Left colon (tissue), 2 donors: ENCODE measurements at places on chromosomes 11 and 22.

DNA sequence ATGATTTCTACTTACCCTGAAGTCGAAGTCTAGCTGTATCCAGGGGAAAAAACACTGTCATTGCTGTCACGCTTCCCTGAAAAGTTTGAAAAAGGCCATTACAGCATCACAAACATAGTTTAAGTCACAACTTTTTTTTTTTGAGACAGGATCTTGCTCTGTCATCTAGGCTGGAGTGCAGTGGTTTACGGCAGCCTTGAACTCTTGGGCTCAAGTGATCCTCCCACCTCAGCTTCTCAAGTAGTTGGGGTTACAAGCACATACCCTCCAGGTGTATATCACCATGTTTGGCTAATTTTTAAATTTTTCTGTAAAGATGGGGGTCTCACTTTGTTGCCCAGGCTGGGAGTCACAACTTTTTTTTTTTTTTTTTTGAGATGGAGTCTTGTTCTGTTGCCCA, 20.1 kb downstream of the SLC25A17 start:
- no peak for DNase-seq

- DNase-seq, result no peak
These were observed 22.9 kb downstream of the IGLL5 start for GRCh38 chr22:22910272-22911240.

- peak; percentile 46 for DNase-seq
These were observed 79.9 kb downstream of the AMBRA1 start for GRCh38 chr11:46513934-46514342.

- no peak for DNase-seq
These were observed 3.2 kb downstream of the PCNX3 start for GRCh38 chr11:65618763-65619162.

DNA sequence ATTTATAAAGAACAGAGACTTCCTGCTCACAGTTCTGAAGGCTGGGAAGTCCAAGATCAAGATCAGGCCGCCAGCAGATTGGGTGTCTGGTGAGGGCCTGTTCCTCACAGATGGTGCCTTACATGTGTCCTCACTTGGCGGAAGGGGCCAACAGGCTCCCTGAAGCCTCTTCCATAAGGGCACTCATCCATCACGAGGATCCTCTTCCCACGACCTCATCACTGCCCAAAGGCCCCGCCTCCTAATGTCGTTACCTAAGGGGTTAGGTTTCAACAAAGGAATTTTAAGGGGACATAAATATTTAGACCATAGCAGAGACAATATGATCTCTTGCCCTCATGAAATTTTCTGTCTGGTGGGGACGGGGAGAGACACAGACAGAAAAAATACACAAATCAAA, 18.6 kb downstream of the TP53AIP1 start:
- no peak for DNase-seq

GRCh38 chr11:134442246-134442645, 30.2 kb upstream of the B3GAT1 start:
- DNase-seq, result no peak

- DNase-seq, result no peak
These were observed 18.0 kb downstream of the FLRT1 start for GRCh38 chr11:64053699-64054098.

DNA sequence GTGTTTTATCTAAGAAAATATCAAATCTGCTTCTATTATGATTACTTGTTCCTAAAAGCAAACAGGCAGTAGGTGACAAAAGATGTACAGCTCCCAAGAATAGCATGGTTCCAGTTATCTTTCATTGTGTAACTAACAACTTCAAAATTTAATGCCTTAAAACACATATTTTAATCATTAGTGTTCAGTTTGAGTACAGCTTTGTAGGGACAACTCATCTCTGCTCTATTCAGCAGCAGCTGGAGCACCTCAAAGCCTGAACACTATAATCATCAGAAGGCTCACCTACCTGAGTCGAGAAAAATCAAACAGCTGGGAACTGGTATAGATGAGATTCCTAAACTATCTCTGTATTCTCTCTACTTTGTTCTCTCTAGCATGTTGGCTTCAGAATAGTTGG, 24.3 kb upstream of the OR5B12 start:
- DNase-seq, result no peak

GRCh38 chr11:2983908-2984307, 8.2 kb downstream of the NAP1L4 start:
- no peak for DNase-seq

GRCh38 chr11:45405916-45406670, 120.0 kb upstream of the SYT13 start:
- DNase-seq, result no peak

DNA sequence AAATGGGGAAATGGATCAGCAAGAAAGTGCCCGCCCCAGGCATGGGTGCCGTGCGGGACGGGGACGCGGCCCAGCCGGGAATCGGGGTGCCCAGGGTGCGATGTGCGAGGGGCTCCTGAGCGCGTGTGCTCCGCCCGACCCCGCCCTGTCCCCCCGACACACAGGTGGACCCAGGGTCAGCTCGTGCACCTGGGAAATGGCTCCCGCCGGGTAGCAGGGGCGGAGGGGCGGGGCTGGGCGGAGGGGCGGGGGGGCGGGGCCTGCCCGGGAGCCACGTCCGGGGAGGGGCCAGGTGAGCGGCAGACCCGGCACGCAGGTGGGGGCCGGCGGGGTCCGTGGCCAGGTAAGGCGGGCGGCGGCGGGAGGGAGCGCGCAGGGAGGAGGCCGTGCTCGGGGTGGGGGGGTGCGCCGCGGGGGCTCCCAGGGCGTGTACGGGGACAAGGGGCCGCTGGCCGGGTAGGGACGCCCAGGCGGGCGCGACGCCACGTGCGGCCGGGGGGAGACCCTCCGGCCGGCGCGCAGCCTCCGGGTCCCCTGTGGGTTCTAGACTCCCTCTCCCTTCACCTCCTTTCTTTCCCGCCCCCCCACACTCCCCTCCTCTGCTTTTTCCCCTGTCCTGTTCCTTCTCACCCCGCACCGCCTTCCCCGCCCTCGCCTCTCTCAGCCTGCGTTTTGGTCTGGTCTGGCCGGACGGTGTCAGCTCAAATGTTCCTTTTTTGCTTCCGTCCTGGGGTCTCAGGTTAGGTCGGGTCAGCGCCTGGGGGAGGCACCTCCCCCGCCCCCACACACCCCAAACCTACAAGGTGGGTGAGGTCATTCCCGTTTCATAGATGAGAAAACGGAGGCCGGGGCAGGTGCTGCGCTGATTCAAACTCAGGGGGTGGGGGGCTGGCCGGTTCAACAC, at the start of gene ARHGAP8:
TSS of gene ARHGAP8 (plus strand) at position 291 of the 904 bp plus-strand sequence. CDS start 33,953 bp downstream, outside the sequence.
- peak; percentile 72 for DNase-seq

DNA sequence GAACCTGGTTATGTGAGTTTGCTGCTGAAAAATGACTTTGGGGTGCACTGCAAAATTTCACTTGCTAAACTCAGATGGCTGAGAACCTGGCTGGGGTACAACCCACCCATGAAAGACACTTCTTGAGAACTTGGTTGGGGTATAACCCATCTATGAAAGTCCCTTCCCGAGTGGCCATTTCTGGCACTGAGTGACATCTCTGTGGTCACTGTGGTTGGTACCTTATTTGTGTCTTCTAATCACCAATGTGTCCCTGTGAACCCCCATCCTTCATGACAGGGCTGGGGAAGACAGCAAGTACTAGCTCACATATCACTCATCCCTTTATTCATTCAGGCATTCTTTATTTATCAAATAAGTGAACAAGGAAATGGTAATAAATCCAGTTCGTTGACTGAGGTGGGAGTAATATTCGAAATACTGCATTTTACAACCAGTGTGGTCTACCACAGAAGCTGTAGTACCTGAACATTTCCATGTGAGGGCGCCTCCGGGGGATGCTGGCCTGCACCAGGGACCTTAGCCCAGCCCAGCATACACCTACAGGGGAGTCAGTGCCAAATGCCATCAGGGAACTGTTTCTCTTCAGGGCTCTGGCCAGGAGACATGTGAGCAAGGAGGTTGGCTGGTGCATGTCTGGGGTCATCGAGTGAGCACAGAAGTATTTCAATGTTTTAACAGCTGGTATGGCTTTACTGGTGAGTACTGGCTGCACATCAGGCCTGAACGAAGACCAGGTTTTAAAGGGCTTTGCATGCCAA, 122.1 kb downstream of the CSNK2A3 start:
- no peak for DNase-seq

- no peak for DNase-seq
These were observed 3.4 kb downstream of the KLHL35 start for GRCh38 chr11:75429641-75429901.

DNA sequence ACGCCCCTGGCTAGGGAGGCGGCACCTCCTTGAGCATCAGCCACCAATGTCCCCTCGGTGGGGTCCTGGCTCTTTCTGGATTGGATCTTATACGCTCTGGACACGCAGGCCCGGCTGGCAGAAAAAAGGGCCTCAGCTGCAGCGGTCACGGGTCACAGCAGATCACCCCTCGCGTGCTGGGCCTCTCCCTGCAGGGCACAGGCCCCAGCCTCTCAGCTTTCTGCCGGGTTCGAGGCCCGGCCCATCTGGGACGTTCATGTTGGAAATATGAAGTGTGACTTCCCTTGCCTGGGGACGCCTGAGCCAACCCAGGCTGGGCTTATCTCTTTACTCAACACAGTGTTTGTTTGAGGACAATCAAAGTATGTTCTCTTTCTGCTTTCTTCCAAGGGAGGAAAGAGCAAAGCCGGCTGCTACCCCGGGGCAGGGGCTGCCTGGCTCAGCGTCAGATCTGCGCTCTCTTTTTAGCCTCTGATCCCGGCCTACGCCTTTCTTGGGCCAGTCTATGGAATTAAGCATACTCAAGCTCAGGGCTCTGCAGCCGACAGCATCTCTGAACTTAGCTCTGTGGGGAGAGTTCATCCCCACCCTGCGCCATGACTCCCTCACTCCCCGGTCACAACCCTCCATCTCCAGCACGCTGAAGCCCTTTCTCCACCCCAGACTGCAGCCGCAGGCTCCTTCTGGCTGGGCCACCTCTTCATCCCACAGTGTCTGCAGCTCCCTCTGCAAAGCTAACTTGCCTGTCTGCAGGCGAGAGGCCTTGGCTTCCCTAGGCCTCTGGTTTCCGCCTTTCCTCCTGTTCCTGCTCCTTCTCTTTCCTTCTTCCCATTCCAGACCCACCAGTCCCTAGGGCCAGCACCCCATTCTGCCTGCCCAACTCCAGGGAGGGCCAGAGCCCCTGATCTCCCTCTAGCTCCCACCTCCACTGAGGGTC, 38.8 kb downstream of the ADAMTS15 start:
- DNase-seq, result no peak

DNA sequence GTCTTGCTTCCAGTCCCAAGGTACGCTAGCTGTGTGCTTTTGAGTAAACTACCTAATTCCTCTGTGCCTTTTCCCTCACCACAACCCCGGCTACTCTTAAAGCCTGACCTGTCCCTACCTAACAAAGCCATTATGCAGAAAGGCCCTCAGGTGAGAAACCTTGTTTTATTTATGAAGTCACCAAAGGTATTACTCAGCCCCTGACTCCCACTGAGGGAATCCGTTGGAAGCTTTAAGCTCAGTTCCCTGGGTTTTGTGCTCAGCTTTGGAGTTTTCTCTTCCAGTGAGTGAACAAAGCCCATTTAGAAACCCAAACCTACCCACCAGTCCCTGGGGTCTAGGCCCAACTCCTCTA, 90.9 kb downstream of the APIP start:
- DNase-seq, result no peak

GRCh38 chr11:92782806-92783205, 186.6 kb upstream of the MTNR1B start:
- DNase-seq, result no peak

DNA sequence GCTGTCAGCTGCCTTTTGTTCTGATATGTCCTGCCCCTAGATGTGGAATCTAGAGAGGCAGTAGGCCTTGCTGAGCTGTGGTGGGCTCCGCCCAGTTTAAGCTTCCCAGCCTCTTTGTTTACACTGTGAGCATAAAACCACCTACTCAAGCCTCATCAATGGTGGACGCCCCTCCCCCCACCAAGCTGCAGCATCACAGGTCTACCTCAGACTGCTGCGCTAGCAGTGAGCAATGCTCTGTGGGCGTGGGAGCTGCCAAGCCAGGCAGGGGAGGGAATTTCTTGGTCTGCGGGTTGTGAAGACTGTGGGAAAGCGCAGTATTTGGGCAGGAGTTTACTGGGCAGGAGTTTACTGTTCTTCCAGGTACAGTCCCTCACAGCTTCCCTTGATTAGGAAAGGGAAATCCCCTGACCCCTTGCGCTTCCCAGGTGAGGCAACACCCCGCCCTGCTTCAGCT, 98.5 kb downstream of the SMCO4 start:
- peak; percentile 34 for DNase-seq

DNA sequence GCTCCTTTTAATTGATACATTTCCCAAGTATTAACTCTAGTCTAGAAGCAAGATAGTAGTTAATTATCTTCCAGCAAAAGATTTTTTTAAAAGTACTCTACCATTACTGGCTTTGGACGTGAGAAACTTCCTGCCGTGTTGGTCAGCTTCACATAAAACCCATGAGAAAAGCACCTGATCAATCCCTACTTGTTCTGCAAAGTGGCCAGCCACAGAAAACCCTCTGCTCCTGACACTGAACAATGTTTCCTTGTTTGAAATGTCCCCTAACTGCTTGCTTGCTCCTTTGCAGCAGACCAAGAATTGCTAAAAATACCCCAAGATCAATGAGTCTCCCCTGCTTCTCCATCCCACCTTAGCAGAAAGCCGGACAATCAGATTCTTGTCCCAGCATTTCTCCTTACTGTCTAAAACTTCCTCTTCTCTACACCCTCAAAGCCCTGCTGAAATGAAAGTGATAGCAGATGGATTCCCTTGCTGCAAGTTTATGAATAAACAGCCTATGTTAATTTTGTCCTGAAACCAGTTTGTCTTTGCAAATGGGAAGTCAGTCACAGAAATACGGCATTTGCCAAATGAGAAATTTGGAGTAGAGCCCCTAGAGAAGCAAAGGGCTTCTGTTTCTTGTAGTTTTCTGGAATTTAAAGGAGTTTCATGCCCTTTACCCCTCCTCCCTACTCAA, 207.1 kb upstream of the ARHGAP20 start:
- no peak for DNase-seq

DNA sequence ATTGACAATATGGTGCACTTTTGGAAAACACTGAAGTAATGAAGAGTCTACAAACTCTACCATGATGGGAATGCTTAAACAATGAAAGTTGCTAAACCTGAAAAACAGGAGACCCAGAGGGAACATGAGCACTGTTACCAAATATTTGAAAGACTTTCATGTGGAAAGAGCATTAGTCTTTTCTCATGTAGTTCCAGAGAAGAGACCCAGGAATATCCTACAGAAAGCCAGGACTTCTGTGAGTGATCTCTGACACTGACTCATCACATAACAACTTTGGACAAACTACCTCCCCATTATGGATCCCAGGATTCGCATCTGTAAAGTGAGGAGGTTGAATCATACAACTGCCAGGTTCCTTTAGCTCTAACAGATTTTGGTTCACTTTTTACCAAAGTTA, 62.2 kb downstream of the FAM181B start:
- DNase-seq, result no peak

DNA sequence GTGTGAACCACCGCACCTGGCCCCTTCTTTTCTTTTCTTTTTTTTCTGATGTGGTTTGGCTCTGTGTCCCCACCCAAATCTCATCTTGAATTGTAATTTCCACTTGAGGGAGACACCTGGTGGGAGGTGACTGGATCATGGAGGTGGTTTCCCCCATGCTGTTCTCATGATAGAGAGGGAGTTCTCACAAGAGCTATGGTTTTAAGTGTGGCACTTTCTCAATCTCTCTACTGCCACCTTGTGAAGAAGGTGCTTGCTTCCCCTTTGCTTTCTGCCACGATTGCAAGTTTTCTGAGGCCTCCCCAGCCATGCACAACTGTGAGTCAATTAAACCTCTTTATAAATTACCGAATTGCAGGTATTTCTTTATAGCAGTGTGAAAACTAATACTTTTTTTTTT, 4.9 kb upstream of the TCN2 start:
- DNase-seq, result no peak
